Hematopoietic multipotent progenitor cell treated with erythropoietin and hydrocortisone succinate and interleukin-3 and kit ligand, for 15 days (in vitro differentiated cells): ENCODE measurements at places on chromosomes 6 and 20.

DNA sequence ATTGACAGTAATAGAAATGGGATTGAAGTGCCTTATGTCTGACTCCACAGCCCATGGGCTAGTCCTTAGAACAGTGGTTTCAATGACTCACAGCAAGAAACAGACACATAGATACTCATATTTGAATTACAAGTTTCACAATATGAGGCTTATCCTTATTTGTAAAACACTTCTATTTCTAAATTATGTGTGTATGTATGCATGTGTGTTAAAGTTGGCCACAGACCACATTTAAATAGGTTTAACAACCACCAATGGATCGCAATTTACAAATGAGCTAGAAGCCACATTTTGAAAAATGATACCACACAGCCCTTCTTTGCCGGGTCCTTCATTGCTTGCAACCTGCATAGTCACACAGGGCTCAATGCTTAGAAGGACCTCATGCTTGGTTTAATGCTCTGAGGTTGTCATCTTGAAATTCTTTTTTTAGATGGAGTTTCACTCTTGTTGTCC is 157.8 kb upstream of the PREP start:
- DNase-seq: no peak

- no peak for DNase-seq
These were observed 25.3 kb downstream of the SRPK1 start for GRCh38 chr6:35895560-35895959.

- peak; percentile 87 for DNase-seq
These were observed 9.9 kb downstream of the LAMA5 start for GRCh38 chr20:62357187-62357667.

DNA sequence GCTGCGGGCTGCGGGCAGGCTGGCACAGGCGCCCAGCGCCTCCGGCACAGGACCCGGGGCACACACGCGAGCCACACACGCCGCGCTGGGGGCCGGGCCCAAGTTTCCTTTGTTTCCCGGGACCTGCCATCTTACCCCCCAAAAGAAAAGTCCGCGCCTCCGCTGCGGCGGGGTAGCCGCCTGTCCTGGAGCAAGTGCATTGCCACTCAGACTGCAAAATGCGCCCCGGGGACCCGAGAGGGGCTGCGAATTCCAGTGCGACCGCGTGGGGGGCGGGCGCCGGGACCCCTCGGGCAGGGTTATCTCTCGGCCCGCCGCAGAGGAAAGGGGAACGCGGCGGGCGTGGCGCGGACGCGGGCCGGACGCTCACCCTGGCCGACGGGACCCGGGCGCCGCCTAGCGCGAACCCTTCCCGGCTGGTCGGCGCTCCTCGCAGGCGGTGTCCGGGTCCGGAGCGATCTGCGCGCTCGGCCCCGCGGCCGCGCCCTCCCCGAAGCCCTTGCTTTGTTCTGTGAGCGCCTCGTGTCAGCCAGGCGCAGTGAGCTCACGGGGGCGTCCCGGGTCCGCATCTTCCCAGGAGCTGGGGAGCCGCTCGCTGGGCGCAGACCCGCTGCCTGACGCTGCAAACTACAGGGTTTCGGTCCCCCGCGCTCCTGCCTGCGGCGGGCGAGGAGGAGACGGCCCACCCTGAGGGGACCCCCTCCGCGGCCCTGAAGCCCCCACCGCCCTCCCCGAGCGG is 639 bp upstream of the CD24 start:
- DNase-seq: no peak

DNA sequence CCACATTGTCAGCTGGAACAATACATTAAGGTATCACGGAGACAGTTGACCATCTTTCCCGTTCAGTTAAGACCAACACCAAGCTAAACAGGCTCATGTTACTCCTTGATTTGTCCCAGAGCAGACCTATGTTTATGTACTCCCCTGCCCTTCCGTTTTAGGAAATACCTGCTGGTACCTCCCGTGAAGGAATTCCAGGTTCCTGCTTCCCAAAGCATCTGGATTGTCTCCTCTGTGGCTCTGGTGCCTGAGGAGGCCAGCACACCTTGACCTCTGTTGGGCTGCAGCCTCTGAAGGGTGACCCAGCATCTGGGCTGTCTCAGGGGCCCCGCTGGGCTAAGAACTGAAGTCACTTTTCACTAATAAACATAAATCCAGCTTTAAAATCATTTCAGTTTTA is 647.8 kb upstream of the MARCKS start:
- DNase-seq: no peak

DNA sequence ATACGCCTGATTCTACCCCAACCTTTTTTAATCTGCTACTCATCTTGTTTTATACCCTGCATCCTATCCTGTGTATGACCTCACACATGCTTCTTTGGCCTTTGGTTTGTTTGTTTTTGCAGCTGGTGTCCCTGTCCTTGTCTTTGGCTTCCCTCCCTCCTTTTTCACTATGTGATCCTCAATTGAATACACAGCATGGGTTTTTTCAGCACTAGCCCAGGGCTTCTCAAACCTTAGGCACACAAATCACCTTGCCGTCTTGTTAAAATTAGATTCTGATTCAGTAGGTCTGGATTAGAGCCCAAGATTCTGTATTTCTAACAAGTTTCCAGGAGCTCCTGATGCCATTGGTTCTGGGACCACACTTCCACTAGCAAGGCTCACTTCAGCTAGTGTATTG is 321.5 kb upstream of the MAN1A1 start:
- no peak for DNase-seq
